ENCODE measurements at places on chromosomes 4 and X. TPM values are rescaled to one million over a fixed set of nuclear protein-coding genes. Genes with fewer than 3 reads are reported as not detected.

The PLAC8 gene
- total RNA-seq: 0.33 TPM

The NPY1R gene
- under 0.01 TPM for total RNA-seq

The PHF8 gene
- 16.7 TPM for total RNA-seq

The CDS1 gene
- total RNA-seq: 0.26 TPM

The DUSP21 gene
- not detected for total RNA-seq

The CXCL1 gene
- total RNA-seq: 2.3 TPM

All from fibroblast of lung (primary cell).